ENCODE measurements at places on chromosomes 2 and 18. TPM values are rescaled to one million over a fixed set of nuclear protein-coding genes. Genes with fewer than 3 reads are reported as not detected.

DNA sequence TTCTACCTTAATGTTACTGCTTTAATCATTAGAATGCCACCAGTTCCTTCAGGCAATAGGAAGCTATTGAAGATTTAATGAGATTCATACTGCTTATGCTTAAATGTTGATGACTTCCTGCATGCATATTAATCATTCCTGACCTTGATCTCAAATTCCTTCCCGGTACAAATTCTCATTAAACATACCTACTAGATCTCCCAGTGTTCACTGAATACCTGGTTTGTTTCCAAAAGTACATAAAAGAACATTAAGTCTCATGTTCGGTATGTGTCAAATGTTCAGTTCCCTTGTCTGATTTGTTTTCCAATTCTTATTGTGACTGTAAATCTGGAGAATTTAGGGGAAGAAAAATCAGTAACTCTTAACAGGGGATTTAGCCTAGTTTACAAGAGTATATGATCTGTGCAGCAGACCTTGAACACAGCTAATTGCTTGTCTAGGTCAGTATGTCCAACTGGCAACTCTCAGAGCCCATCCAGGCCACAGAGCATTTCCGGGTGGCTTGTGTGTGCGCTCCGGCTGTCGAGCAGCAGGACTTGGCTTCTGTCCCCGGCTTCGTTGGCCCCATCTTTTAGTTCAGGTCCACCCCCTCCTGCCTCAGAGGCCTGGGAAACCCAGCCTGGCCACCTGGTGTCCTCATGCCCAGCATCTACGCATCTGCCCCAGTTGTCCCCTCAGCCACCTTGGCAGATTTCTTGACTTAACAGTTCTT is 13.1 kb downstream of the METAP1D start:
- no peak for DNase-seq

DNA sequence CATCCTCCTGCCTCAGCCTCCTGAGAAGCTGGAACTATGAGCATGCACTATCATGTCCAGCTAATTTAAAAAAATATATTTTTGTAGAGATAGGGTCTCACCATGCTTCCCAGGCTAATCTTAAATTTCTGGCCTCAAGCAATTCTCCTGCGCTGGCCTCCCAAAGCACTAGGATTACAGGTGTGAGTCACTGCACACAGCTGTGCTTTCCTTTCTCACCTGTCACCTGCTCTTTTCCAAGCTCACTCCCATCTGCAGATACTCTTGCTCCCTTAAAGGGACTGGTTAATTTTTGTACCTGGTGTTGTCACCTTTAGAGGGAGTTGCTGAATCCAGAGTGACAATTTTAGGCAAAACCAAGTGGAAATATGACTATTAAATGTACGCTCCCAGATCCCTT is 178.2 kb downstream of the LOXHD1 start:
- DNase-seq, result no peak

POTEJ gene
- total RNA-seq, result not detected

SPHKAP gene
- not detected for total RNA-seq

- no peak for DNase-seq
Measured at GRCh38 chr2:39158351-39158750, 37.5 kb upstream of the SOS1 start.
